ENCODE measurements at places on chromosomes 7 and 10. TPM values are rescaled to one million over a fixed set of nuclear protein-coding genes. Genes with fewer than 3 reads are reported as not detected.

TMEM130 gene
- 27.3 TPM for total RNA-seq

FAM25G gene
- total RNA-seq = not detected

RARRES2 gene
- 10.6 TPM for total RNA-seq

IFIT1 gene
- 26.9 TPM for total RNA-seq

PPP1R3A gene
- not detected for total RNA-seq

ACSM6 gene
- total RNA-seq = not detected

EPHA1 gene
- not detected for total RNA-seq

KLF14 gene
- not detected for total RNA-seq

TAS2R3 gene
- not detected for total RNA-seq

BBIP1 gene
- 32.9 TPM for total RNA-seq

UNCX gene
- total RNA-seq = not detected

WNT8B gene
- not detected for total RNA-seq

ZNF804B gene
- not detected for total RNA-seq

HKDC1 gene
- total RNA-seq = 52.3 TPM

PI4K2A gene
- total RNA-seq = 13.6 TPM

UCMA gene
- not detected for total RNA-seq

AKR1C4 gene
- total RNA-seq = not detected
